A549 treated with RU486 at 1 μM for 4 hours (cell line): ENCODE measurements at places on chromosomes 12 and 14. TPM values are rescaled to one million over a fixed set of nuclear protein-coding genes. Genes with fewer than 3 reads are reported as not detected.

DNAI7 gene
- 0.14 to 0.33 TPM (median 0.19 TPM) in 3 of 5 replicates, not detected in the others for total RNA-seq

FAM186B gene
- total RNA-seq: 0.08 to 0.27 TPM (median 0.16 TPM) in 5 replicates

BEST3 gene
- 1.1 to 2.7 TPM (median 1.3 TPM) in 5 replicates for total RNA-seq

SLCO1B3 gene
- 5.3 to 16.7 TPM (median 15.3 TPM) in 5 replicates for total RNA-seq

WDHD1 gene
- 7.7 to 13.5 TPM (median 12.8 TPM) in 5 replicates for total RNA-seq

TAS2R31 gene
- total RNA-seq: 0.14 to 0.33 TPM (median 0.18 TPM) in 4 of 5 replicates, not detected in the other

LHX5 gene
- 0.03 TPM in 1 of 5 replicates, not detected in the others for total RNA-seq

GLRX5 gene
- total RNA-seq: 55.5 to 79.2 TPM (median 74.0 TPM) in 5 replicates

CHGA gene
- total RNA-seq: 0.86 to 2.1 TPM (median 1.4 TPM) in 5 replicates

CD69 gene
- not detected in 5 replicates for total RNA-seq

AKAP3 gene
- 0.03 to 0.41 TPM (median 0.29 TPM) in 4 of 5 replicates, not detected in the other for total RNA-seq
